ENCODE measurements at places on chromosomes 3 and 15. TPM values are rescaled to one million over a fixed set of nuclear protein-coding genes. Genes with fewer than 3 reads are reported as not detected.

The TBC1D21 gene
- not detected for polyA plus RNA-seq

The HTR3D gene
- not detected for polyA plus RNA-seq

The ADAMTS9 gene
- polyA plus RNA-seq = 111 TPM

The TMCO5A gene
- not detected for polyA plus RNA-seq

The ATP13A3 gene
- polyA plus RNA-seq = 84.8 TPM

The UACA gene
- 86.6 TPM for polyA plus RNA-seq

The PHLDB2 gene
- polyA plus RNA-seq = 80.3 TPM

The TTC14 gene
- 99.1 TPM for polyA plus RNA-seq

The CAND2 gene
- polyA plus RNA-seq = 9.3 TPM

The IL16 gene
- 5.4 TPM for polyA plus RNA-seq

The SLC12A8 gene
- 5.5 TPM for polyA plus RNA-seq

The ADGRG7 gene
- 0.05 TPM for polyA plus RNA-seq

The GPR149 gene
- not detected for polyA plus RNA-seq

The PLIN1 gene
- 0.95 TPM for polyA plus RNA-seq

The LHFPL4 gene
- polyA plus RNA-seq = not detected

The GTPBP8 gene
- 25.0 TPM for polyA plus RNA-seq

The HYAL1 gene
- polyA plus RNA-seq = 7.6 TPM

The NR2E3 gene
- polyA plus RNA-seq = 0.62 TPM

The EIF4G1 gene
- 161 TPM for polyA plus RNA-seq

The XIRP1 gene
- polyA plus RNA-seq = 0.06 TPM

The SI gene
- polyA plus RNA-seq = not detected

The TERC gene
- polyA plus RNA-seq = 0.44 TPM

The TMA7 gene
- polyA plus RNA-seq = 290 TPM

The RNF111 gene
- polyA plus RNA-seq = 47.0 TPM

The CYP1A2 gene
- polyA plus RNA-seq = 0.25 TPM

The HTR3E gene
- not detected for polyA plus RNA-seq

The RBP2 gene
- 0.25 TPM for polyA plus RNA-seq

The PPP1R14D gene
- polyA plus RNA-seq = 0.48 TPM

The GATM gene
- polyA plus RNA-seq = 225 TPM

The PFKFB4 gene
- 6.1 TPM for polyA plus RNA-seq

The IL17RB gene
- 17.5 TPM for polyA plus RNA-seq

The SPSB4 gene
- polyA plus RNA-seq = 18.2 TPM

The SLC22A14 gene
- polyA plus RNA-seq = 0.89 TPM

The CFAP100 gene
- 2.9 TPM for polyA plus RNA-seq

The TIMP4 gene
- 1.0 TPM for polyA plus RNA-seq

The CHST13 gene
- polyA plus RNA-seq = 4.2 TPM

The HHLA2 gene
- polyA plus RNA-seq = 25.6 TPM

The SYNPR gene
- polyA plus RNA-seq = not detected

The CCDC39 gene
- polyA plus RNA-seq = 9.2 TPM

The RRP9 gene
- 24.5 TPM for polyA plus RNA-seq

The FBXO45 gene
- 13.7 TPM for polyA plus RNA-seq

The FANCD2OS gene
- not detected for polyA plus RNA-seq

The KIAA1143 gene
- 66.0 TPM for polyA plus RNA-seq

The MOBP gene
- polyA plus RNA-seq = 0.96 TPM
